Stimulated activated CD8-positive, alpha-beta memory T cell treated with anti-CD3 and anti-CD28 coated beads, Interleukin-4, amount 100 ng/mL, for 48 hours (primary cell): ENCODE measurements at places on chromosomes 1 and 21.

DNA sequence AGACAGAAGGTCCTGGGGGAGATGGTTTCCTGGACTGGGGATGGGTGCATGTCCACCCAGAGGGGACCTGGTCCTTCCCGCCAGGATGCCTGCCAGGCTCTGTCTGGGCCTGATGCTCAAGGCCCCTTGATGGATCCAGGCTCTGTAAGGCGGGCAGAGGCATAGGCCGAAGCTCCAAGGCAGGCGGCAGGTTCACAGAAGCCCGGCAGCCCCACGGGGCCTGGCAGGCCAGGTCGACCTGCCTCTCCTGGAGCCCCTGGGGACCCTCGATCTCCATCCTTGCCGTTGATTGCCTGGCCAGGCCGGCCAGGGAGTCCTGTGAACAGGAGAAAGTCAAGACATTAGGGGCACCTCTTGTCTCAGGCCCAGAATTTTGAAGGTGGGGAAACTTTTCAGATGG is 16.0 kb downstream of the COL9A2 start:
- DNase-seq = no peak

- no peak for DNase-seq
Observed at GRCh38 chr1:52592637-52593323, 9.4 kb upstream of the GPX7 start.

DNA sequence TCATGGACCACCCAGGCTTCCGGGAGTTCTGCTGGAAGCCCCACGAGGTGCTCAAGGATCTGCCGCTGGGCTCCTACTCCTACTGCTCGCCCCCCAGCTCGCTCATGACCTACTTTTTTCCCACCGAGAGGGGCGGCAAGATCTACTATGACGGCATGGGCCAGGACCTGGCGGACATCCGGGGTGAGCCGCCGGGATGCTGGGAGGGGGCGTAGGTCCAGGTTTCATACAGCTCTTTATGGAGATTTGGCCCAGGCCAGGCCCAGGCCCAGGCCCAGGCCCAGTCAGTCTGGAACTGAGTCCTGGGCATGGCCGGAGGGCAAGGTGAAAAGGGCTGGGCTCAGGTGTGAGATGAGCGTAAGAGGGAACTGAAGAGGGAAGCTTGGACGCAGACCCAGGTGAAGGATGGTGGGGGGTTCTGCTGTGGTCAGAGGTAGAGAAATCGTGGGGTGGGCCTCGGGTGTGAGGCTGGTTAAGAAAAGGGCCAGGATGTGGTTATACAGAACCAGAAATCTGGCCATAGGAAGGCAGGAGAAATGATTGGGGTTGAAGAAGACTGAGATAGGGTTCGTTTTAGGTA is 23.0 kb downstream of the DISP3 start:
- DNase-seq = no peak

- no peak for DNase-seq
Observed at GRCh38 chr1:169877800-169878491, 15.8 kb downstream of the SCYL3 start.

GRCh38 chr1:190475421-190476141 is 2.1 kb downstream of the BRINP3 start:
- no peak for DNase-seq

DNA sequence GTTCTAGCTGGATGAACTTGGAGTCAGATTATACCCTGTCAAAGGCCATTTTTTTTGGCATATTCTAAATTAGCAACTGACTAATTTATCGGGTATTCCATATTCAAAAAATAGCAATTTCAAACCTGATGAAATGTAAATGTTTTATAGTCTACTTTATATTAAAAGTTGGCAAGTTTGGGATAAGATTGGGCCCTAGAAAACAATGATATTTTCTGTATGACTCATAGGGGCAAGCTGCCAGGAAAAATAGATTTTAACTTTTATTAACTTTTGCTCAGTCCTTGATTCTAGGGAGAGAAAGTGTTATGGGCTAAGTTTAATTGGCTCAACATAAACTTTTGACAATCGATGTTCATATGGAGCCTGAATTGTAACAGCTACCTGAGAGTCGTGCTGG is 576.9 kb upstream of the B3GALT2 start:
- DNase-seq = no peak

- peak; percentile 73 for DNase-seq
Observed at GRCh38 chr1:203117611-203118575, 9.6 kb upstream of the ADORA1 start.

- no peak for DNase-seq
Observed at GRCh38 chr1:13951793-13952751, 252.1 kb downstream of the PRDM2 start.

GRCh38 chr1:234546890-234547788 is 62.8 kb downstream of the IRF2BP2 start:
- no peak for DNase-seq

- no peak for DNase-seq
Observed at GRCh38 chr1:41846625-41847405, 71.9 kb downstream of the HIVEP3 start.

GRCh38 chr21:17343055-17343454 is 169.8 kb upstream of the CXADR start:
- DNase-seq = no peak

DNA sequence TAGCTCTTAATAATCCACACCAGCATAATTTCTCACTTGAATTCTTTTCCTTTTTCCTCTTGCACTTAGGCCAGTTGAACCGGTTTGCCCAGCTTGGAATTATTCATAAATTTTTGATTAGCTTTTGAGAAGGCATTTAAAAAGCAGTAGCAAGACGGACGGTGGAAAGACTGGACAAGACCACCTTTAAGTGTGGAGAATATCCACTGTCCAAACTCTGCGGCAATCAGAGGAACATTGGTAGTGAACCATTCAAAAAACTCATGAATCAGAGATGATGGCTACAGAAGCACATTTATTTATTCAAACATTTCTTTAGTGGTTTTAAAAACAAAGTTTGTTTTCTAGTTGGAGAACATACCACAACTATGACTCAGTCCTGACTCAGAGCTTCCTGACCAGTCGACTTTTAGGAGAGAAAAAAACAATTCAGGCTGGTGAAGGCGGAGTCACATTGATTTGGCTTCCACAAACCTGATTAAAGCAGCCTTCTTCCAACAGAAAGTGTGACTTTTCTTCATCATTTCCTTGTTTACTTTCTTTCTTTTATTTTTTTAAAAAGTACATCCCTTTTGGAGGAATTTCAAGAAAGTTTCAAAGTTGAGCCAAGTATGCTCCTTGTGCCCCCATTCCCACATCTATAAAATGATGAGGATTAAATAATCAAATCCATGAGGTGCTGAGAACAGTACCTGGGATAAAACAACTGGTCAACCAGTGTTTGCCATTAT is 128.8 kb downstream of the ADSS2 start:
- DNase-seq = no peak

- peak; percentile 99 for DNase-seq
Observed at GRCh38 chr1:16613185-16614147, at the start of gene NBPF1. NBPF1 (minus strand) TSS chr1:16613564.
